ENCODE measurements at places on chromosomes 12 and 14. TPM values are rescaled to one million over a fixed set of nuclear protein-coding genes. Genes with fewer than 3 reads are reported as not detected.

The KSR2 gene
- 0.03 TPM for total RNA-seq

The AMDHD1 gene
- total RNA-seq: 0.40 TPM

The SLC2A14 gene
- total RNA-seq: 0.10 TPM

The SPX gene
- total RNA-seq: 0.35 TPM

The CLEC4C gene
- total RNA-seq: not detected

The MANSC1 gene
- 1.6 TPM for total RNA-seq

All from T-cell (primary cell).